ENCODE measurements at places on chromosomes 3 and 15.

DNA sequence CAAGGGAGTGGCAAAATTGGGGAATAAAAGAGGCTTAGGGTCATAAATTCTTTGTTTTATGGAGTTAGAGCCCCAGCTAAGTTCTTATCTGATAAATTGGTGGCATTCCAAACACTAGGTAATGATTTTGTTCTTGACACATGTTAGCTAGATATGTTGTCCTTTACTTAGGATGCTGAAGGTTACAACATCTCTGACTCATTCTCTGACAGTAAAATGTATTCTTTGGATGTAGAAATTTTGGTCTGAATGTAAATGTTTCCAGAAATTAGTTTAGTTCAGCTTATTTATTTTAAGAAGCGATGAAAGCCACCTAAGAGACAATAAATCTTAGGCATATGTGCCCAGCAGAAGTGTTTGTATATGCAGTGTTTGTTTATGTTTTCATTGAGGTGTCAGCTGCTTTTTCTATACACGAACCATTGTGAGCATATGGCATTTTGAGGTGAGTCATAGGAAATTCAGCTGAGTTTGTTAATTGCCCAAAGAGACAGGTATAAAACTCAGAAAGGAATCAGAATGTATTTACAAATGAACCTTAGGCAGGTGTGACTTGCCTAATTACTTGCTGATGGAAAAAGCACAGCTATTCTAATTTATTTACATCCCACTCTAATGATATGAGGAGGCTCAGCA, 247.7 kb downstream of the AGBL1 start:
- DNase-seq: no peak

DNA sequence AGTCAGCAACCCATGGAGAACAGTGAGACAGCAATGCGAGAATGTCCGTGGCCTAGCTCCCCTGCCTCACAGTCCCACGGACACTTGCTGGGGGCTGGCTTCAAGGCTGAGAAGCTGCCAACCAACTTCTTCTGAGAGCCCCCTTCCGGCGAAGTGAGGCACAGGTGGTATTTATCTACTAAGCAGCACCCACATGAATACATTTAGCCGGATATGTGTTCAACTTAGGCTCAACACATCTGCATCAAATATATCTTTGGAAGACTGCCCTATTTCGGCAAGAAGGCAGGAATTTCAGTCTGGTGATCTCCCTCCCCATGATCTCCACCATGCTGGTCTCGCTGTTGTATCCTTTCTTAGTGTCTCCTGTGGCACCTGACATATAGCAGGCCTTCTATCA, 340.9 kb upstream of the NR2E3 start:
- DNase-seq: no peak

GRCh38 chr15:85756411-85757072, 38.2 kb downstream of the KLHL25 start:
- DNase-seq: no peak

DNA sequence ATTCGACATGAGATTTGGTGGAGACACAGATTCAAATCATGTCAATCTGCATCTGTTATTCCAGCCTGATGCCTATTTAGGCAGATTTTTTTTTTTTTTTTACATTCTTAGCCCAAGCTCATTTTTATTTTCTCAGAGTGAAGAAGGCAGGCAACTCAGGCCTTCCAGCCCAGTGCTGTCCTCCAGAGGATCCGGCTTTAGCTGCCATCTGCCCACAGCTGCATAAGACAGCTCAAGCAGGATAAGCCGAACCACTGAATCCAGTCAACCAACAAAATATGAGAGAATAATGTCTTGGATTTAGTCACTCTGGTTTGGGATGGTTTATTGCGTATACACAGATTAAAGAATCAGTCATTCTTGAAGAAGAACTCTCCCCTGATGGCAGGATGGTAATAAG, 19.9 kb upstream of the COLQ start:
- no peak for DNase-seq

DNA sequence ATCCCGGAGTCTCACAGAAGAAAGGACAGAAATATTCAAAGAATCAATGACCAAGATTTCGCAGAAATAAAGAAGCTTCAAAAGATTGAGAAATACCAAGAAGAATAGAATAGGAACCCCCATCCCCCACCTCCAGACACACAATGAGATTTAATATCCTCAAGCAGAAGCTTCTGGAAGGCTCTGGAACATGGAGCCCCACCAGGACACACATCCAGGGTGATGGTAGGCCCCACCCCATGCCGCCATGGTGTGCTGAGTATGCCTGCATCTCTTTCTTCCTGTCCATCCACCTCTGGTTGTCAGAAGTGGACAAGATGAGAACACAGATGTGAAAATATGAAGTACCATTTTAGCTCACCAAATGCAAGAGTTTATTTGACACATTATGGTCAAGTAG, 19.3 kb downstream of the PRR23E start:
- no peak for DNase-seq

- no peak for DNase-seq
Measured at GRCh38 chr3:118080889-118081288, 953.8 kb downstream of the IGSF11 start.

GRCh38 chr15:36673039-36673438, 93.6 kb downstream of the CDIN1 start:
- DNase-seq: no peak

GRCh38 chr15:43406189-43406588, 35.3 kb downstream of the TUBGCP4 start:
- no peak for DNase-seq

DNA sequence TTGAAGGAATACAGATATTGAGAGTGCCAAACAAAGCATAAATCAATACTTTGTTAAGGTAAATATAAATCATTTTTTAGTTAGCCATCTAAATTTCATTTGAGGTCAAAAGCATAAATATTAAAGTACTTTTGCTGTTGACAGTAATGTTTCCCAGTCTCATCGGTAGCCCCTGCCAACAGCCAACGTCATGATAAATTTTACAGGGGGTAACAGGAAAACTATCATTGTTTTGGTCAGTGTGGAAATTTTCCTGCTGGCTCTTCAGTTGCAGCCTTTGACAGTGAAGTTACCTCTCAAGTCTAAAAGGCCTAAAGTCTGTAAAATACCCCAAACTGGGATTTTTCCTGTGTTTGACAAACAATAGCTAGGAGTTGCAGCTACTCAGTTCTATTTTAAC, 37.3 kb upstream of the TTC14 start:
- DNase-seq: no peak

- DNase-seq: no peak
Measured at GRCh38 chr15:38004218-38004861, 69.9 kb downstream of the TMCO5A start.

DNA sequence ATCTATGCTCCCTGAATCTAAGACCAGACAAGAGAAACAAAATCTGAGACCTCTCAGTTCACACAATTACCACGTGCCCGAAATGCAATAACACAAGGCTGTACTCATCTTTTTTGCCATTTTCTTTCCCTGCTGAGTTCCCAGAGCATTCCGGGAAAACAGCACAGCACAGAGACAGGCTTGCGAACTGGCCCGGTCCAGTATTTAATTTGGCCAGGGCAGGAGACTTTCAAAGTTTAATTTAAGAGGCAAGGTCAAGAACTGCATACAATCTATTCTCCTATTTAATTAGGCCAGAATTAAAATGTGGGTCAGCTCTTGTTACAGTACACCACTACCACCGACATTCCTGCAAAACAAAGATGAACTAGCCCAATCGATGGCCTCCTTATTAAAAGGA, 87.5 kb upstream of the SNRPA1 start:
- DNase-seq: no peak

DNA sequence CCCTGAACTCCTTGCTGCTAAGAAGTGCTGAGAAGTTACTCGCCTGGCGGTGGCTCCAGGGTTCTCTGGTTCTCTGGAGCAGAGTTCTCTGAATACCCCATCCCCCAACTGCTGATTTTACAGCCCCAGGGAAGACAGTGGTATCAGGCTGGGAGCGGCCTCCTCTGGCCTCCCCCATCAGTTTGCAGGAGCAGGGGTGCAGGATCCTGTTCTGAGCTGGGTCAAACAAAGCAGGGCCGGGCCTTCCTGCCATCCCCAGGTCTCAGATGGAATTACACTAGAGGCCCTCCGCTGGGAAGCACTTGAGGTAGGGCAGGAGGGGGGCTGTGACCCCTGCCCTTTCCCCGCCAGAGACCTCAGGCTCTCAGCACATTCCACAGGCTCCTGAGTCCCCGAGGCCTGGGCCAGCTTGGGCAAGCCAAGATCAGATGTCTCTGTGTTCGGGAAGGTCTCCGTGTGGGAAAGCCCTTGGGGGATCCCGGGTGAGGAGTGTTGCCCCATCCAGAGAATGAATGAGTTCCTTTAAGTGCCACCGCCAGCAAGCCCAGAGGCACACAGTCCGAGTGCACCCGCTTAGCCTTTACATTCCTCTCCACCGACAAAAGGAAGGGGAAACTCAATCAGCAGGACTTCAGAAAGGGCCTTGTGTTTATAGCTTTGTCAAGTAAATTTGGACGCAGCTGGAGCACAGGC, 149.9 kb downstream of the LRRK1 start:
- no peak for DNase-seq

GRCh38 chr3:39941931-39942330, 132.5 kb downstream of the MYRIP start:
- DNase-seq: no peak

- DNase-seq: no peak
Measured at GRCh38 chr15:79608066-79608864, 176.1 kb downstream of the MINAR1 start.

Data from activated CD4-positive, alpha-beta memory T cell treated with anti-CD3 and anti-CD28 coated beads, Interleukin-2, amount 10 ng/mL, durations not matched to agents 7 days and 5 days (primary cell).